ENCODE measurements at places on chromosomes 6 and 20.

DNA sequence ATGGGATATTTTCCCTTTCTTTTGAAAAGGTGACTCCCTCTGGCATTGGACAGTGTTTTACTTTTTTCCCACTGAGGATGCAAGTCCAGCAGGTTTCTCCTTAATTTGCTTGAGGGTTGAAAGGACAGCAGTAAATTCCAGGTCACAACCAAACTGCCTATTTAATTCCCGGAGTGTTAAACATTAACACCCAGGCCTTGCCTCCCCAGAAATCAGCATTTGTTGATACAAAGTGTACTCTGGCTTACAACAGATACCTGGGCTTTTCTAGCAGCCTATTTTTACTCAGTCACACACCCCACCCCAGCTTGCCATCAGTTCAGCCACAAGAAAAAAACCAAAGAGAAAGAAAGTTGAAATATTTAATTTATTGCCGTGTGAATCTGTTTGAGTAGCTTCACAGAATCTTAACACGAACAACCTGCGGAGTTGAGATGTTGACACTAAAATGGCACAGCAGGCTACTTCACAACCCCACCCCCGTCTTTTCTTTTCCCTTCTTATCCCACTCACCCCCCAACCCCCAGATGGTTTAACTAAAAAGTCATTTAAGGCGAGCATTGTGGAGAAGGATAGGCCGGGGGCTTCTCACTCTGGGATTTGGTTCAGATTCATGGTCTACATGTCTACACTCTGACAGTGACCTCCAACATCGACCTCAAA, 45.7 kb downstream of the MYLIP start:
- no peak for DNase-seq

DNA sequence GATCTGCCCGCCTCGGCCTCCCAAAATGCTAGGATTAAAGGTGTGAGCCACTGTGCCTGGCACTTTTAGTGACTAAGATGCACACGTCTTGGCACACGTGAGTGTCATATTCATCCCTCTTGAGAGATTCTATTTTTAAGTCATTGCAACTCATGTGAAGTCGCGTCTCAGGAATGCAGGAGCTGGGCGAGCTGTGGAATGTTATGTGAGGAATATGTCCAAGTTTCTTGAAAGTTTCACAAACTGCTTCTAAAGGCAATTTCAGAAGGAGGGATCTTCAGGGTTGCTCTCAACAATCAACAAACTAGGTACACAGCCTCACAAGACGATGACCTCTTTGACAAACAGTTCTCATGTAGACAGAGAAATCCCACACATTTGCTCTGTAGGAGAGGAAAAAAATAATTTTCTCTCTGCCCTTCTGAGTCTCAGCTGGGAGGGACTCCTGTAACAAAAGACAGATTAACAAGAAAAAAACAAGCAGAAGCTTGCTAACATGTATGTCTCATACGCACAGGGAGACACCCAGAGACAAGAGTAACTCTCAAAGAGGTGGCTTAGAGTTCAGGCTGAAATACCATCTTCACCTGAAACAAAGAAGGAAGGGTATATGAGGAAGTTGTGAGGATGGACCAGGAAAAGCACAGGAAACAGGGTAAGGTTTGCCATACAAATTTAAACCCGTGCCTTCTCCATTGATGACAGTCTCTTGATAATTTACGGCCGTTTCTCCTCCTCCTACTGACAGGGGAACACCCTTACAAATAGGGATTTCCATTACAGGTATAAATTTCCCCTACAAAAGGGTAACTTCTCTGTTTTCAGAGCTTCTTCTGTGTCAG, 45.3 kb upstream of the FAM50B start:
- DNase-seq: peak; percentile 77

- DNase-seq: no peak
These were observed 852 bp upstream of the TFEB start for GRCh38 chr6:41736186-41736733.

DNA sequence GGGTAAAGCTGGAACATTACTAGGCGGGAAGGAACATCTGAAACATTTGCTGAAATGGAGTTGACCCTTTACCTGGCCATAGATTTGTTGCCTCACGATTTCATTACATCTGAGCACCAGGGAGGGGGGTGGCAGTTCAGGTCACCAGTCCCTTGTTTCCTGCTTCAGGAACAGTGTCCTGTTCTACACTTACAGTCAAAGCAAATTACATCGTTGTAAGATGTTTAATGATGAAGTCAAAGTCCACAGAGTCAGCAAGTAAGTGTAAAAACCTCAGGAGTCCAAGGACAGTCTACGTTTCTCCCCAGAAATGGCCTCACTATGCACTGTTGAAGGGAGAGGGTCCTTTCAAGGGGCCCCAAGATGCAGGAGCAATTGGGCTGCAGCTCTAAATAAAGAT, 8.9 kb upstream of the MICB start:
- DNase-seq: no peak

DNA sequence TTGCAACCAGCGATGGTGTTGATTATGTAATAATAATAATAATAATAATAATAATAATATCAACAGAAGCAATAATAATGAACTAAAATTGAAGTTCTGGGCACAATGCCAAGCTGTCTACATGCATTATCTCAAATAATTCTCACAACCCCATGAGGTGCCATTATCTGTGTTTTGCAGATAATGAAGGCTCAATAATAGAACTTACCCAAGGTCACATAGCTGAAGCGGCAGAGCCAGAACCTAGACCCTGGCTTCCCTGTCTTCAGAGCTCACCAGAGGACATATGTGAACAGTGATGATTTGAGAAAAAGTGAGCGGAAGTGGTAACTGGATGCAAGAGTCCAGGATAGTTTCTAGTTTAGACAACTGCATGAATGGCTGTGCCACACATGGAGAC, 91.0 kb downstream of the HIVEP1 start:
- no peak for DNase-seq

DNA sequence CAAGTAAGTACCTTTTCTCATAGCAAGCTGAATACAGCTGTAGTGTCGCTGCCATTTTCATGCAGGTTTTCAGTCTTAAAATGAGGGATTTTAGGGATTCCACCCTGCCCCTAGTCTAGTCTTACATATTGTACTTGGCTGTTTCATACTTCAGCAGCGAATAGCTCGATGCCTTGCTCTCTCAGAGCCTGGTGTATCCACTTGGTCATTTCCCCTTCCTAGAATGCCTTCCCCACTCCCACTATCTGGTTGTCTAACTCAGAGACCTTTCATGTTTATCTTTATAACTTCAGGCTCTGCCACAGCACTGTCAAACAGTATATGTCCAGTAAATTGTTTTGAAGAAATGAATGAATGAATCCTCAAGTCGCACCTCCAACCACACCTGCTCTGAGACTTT, 21.1 kb upstream of the IPCEF1 start:
- DNase-seq: no peak

DNA sequence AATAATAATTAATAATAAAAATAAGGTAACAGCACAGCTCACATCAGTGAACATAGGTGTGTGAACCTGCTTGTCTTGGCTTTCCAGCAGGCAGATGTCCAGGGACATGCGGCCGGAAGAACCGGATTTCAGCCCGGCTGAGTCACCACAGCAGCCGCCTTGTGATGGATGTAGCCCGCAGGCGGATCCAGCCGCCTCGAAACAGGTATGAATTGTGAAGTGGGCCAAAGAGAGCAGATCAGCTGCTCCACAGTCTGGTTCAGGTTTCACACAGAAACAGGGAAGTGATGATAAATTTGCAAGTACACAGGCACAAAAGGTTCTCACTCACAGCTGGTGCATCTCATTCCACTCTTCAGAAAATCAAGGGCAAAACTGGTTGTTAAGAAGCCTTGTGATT, 55.1 kb downstream of the ID4 start:
- DNase-seq: no peak

- no peak for DNase-seq
These were observed 144.5 kb downstream of the LPA start for GRCh38 chr6:160519603-160520042.

- no peak for DNase-seq
These were observed 645.2 kb downstream of the KIF16B start for GRCh38 chr20:15927893-15928650.

DNA sequence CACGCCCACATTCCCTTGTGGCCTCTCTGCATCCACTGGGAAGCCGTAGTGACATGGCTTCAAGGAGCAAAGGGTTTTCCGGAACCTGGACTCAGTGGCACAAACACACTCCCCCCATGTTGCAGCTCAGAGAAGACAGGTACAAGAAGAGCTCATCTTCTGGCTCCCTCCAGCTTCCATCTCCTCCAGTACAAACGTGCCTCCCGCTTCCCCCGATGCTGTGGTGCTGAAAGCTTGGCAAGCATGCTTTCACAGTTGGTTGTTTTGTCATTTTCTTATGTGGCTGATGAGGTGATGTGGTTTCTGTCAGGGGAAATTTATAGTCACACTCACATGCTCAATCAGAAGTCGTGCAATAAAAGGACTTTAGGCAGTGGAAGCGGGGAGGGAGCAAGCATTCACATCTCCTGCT, 258.5 kb downstream of the KIF16B start:
- DNase-seq: no peak

DNA sequence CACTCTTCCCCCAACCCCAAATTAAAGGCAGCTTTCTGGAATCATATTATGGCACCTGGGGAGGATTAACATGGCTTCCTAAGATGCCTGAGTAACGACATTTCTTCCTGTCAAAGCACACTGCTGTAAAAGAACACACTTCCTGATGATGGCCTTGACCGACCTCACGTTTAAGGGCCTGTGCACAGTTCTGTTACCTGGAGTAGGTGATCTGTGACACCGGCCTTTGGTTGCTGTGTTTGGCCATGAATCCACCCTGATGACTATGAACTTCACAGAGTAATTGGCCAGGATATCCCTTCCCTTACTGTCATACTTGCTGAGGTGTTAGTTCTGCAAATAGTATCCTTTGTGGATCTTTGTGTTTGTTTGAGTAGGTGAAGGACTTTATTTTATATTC, 45.8 kb downstream of the PLCB4 start:
- DNase-seq: no peak

- DNase-seq: no peak
These were observed 61.4 kb upstream of the JARID2 start for GRCh38 chr6:15184441-15184861.

GRCh38 chr6:80541181-80541580, 434.7 kb downstream of the BCKDHB start:
- no peak for DNase-seq

GRCh38 chr20:3133155-3133554, 26.5 kb downstream of the FASTKD5 start:
- peak; percentile 4 for DNase-seq

GRCh38 chr20:64109831-64110391, 2.5 kb upstream of the NPBWR2 start:
- DNase-seq: no peak

DNA sequence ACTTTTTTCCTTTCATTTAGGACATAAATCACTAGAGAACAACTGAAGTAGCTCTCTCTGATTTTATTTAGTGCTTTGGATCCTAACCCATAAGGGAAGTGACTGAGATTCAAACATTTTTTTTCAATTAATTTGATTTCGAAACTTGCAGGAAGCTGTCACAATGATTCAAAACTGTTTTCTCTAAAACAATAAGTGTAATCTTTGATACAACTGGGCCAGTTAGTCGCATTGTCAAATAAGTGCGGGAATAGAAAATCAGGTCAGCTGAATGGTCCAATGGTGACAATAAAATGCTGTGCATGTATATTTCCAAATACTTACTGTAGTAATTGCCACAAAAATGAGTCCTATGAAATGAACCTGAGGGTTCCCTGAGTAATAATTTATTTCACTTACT, 930.8 kb downstream of the TFAP2A start:
- no peak for DNase-seq

DNA sequence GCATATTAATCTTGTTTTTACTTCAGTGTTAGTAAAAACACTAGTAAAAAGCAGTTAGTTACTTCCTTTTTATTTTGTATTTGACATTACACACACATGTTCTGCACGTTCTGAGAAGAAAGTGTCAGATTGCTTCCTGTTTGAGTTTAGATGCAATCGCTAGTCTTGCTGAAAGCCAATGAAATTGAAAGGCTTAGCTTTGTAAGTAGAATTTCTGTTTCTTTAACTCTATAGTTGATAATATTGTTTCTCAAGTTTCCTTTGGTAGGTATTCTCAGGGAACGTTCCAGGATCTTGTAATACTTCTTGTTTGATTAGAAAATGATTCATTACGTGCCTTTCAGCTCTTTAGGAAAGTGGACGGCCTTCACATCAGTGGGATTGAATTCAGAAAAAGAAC, 55.0 kb downstream of the CDKAL1 start:
- no peak for DNase-seq

DNA sequence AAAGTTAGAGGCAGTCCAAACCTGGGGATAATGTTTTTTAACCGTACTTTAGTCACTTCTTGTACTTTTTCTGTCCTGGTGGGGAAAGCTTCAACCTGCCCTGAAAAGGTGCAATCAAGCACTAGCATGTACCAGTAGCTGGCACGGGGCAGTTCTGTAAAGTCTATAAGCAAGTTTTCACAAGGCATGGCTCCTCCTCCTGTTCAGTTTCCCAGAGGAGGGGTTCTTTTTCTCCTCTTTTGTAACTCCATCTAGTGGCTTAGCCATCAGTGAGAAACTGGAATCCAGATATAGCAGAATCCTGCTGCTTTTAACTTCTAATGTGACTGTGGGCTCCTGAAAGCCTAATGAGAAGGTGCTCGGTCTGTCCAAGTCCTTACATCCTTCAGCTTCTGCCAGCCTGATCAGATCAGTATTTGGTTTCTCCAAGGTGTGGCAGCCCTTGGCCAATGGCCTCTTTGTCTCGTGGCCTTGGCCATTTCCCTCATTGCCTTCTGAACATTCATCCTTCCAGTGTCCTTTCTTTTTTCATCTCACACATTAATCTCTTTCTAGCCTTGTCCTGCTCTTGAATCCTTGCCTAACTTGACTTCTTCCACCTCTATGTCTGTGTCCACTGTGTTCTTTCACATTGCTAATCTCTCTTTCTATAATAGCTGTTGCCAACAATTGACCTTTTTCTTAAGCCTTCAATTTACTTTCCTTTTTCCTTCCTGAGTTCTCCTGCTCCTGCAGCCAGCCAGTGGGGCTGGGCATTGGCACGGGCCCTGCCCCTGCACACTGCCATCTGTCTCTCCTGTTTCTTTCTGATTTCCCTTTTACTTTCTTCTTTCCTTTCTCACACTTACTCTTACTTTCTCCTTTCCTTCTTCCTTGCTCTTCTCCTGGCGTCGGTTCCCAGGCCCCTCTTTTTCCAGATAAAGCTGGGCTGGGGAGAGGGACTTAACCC, 222.0 kb upstream of the SYNCRIP start:
- no peak for DNase-seq

GRCh38 chr20:61931476-61932198, 134.0 kb downstream of the TAF4 start:
- DNase-seq: no peak

GRCh38 chr6:87922196-87922946, 125.3 kb upstream of the SPACA1 start:
- no peak for DNase-seq

GRCh38 chr6:90190752-90191395, 105.8 kb downstream of the BACH2 start:
- DNase-seq: no peak

DNA sequence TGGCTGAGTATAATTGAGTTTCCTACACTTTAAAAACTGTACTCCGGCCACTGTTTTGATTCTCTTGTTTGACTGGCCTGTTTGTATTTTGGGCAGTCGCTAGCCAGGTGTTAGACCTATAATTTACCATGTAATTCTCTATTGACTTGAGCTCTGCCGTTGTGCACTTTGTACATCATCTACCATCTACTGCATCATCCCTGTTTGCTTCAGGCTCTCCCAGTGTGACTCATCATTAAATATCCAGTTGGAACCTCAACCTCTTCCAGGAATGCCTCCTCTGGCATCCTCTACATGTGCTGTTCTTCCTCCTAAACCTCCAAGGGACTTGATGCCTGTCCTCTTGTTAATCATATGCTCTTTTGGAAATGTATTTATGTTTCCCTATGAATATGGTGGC, 72.3 kb downstream of the FARS2 start:
- DNase-seq: no peak

Measured in AG04450 (cell line).